ENCODE measurements at places on chromosomes 3 and 15. TPM values are rescaled to one million over a fixed set of nuclear protein-coding genes. Genes with fewer than 3 reads are reported as not detected.

The RBP2 gene
- total RNA-seq: not detected

DNA sequence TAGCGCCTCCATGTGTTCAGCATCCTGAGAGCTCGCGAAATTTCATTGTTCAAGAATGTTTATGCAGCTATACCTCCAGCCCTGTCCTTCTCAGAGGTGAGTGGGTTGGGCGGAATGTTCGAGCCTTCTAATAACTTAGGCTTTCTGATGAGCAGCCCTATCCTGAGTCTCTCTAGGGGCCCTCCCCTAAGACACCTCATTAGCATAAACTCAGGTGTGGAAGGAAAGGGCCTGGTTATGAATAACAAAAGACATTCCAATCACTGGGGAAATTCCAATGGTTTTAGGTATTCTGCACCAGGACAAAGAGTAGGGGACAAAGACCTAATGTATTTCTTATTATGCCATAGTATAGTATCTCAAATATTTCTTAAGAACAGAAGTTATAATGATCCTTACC, 138.1 kb upstream of the PDZRN3 start:
- no peak for DNase-seq

DNA sequence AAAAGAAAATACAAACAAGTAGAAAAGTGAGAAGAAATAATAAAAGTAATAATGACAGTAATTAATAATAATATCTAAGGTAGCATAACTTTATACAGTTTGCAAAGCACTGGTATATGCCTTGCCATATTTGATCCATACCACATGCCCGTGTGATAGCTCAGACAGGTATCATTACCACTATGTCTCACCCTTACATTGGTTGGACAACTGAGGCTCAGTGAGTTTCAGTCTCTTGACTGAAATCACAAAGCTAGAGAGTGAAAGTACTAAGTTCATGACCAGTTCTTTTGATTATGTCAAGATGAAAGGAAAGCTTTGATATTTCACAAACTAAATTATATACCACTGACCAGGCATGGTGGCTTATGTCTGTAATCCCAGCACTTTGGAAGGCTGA, 408.9 kb downstream of the GAP43 start:
- DNase-seq: no peak

DNA sequence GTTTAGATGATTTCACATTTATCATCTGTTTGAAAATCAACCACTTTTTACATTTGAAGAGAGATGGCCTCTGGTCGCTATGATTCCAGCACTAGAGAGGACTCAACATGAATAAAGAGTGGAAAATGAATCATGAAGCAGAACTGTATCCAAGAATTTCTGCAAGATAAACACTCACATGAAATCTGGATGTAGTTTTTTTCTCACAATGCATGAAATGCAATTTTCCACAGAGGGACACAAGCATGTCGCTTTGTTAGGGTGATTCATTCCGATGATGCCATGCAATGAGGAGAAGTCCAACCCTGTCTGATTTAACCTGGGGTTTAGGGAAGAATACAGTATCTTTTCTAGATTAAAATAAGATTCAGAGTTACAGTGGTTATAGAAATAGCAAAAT, 50.4 kb upstream of the ADCY5 start:
- DNase-seq: no peak

DNA sequence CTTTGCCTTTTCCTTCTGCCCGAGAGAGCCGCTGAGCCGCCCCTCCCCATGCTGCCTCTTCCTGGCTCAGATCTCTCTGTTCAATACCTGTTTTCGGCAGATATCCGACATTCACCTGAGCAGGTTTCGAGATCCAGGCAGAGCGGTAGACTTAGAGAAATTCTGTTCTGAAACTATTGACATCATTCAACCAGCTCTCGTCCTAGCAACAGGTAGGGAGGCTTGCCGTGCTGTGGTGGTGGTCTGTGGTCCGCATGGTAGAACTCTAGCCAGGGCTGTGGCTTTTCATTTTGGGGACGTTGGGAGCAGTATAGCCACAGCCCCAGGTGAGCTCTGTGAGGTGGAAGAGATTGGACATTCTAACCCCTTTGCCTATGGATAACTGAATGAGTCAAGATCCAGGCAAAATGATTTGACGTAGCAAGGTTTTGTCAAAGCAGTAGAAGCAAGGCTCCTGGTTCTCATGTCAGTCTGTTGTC, 810 bp downstream of the TMEM62 start:
- no peak for DNase-seq

- DNase-seq: no peak
Measured at GRCh38 chr3:86562090-86562489, 428.9 kb downstream of the VGLL3 start.

GRCh38 chr3:195240939-195241338, 30.0 kb downstream of the XXYLT1 start:
- no peak for DNase-seq

DNA sequence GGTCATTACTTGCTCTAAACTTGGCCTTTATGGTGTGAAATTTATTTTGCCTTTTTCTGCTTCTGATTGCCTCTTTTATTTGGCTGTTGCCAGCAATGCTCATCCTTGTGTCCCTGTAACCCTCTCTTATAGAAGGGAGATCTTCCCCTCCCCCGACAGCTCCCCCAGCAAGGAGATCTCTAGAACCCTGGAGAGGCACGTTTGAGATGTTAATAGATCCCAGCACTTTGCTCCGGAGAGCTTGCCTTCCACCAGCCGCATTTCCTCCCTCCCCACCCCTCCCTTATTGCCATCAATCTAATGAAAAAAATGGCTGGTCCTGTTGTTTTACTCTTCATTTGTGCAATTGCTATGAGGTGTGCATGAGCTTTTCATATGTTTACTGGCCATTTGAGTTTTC, 18.2 kb downstream of the TRIM71 start:
- DNase-seq: no peak

GRCh38 chr3:61966200-61966599, 404.8 kb downstream of the PTPRG start:
- DNase-seq: no peak

All from dermis blood vessel endothelial cell (primary cell).